ENCODE measurements at places on chromosomes 2 and 18.

DNA sequence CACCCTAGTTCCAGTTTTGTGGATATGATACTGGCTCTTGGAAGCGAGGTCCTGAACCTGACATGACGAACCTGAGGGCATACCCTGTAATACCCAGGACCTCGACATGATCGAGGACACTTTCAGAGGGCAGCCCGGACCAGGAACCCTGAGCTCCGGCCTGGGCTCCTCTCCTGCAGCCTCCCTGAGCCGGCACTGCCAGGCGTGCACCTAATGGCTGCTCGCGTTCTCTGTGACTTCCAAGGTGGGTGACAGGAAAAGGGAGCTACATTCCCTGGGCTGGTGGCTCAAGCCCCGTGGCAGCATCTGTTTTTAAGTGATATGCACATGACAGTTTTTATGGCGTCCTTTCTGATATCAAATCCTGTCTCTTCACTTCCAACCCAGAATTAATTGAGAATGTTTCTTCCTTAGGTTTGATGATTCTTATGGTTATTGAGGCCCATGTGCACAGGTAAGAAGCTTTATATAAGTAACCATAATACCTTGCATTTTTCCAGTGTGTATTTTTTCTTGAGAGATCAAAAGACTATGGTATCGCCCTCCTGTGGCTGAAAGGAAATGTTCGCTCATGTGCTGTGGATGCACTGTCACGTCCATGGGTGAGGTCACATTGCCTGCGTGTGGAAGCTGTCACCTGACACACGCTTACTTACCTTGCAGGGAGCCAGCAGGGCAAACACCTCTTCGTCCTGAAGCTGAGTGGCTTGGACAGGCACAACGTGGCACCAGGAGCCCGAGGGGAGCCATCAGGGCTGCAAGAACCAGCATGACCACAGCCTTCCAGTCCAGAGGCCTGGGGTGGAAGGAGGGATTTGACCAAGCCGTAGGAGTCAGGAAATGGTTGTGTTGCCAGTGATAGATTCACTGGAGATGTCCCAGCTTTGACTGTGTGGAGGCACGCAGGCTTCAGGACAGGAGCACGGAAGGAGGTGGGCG, 367.4 kb upstream of the MYT1L start:
- no peak for DNase-seq

GRCh38 chr18:58464104-58464625, 164.7 kb downstream of the ALPK2 start:
- DNase-seq: no peak

- no peak for DNase-seq
Observed at GRCh38 chr2:102120701-102121159, 21.8 kb upstream of the IL1R1 start.

- DNase-seq: no peak
Observed at GRCh38 chr2:10101491-10101890, 21.0 kb upstream of the RRM2 start.

- DNase-seq: no peak
Observed at GRCh38 chr2:172091000-172091641, 5.8 kb downstream of the DLX1 start.

- DNase-seq: no peak
Observed at GRCh38 chr2:192697880-192698279, 503.1 kb upstream of the TMEFF2 start.

All from activated T-helper 1 cell treated with anti-CD3 and anti-CD28 coated beads, Interleukin-2, amount 50 U/mL, for 16 hours (primary cell).